ENCODE measurements at places on chromosomes 11 and 22. TPM values are rescaled to one million over a fixed set of nuclear protein-coding genes. Genes with fewer than 3 reads are reported as not detected.

DNA sequence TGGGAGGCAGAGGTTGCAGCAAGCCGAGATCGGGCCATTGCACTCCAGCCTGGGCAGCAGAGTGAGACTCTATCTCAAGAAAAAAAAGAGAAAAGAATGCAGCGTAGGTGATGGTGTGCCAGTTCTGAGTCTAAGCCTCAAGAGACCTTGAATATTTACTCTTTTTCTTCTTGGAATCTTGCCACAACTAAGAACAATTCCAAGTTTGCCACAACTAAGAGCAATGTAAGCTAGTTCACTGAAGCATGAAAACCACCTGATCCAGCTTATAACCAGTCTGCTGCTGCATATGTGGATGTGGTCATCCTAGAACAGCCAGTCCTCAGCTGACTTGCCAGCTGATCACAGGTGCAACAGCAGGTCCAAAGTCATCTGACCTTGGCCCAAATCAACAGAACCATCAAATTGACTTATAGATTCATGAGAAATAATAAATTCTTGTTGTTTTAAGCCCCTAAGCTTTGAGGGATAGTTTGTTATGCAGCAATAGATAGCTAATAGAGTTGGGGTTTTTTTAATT, 25.4 kb upstream of the SEZ6L start:
- no peaks in the 10 kb centered on the region for H3K27me3 ChIP-seq
- no peak overlapping the region for H3K4me3 ChIP-seq
- no peaks in the 10 kb centered on the region for H3K36me3 ChIP-seq
- H3K4me1 ChIP-seq = no peaks in the 10 kb centered on the region
- H3K27ac ChIP-seq = no peak overlapping the region
- DNase-seq = no peak

DNA sequence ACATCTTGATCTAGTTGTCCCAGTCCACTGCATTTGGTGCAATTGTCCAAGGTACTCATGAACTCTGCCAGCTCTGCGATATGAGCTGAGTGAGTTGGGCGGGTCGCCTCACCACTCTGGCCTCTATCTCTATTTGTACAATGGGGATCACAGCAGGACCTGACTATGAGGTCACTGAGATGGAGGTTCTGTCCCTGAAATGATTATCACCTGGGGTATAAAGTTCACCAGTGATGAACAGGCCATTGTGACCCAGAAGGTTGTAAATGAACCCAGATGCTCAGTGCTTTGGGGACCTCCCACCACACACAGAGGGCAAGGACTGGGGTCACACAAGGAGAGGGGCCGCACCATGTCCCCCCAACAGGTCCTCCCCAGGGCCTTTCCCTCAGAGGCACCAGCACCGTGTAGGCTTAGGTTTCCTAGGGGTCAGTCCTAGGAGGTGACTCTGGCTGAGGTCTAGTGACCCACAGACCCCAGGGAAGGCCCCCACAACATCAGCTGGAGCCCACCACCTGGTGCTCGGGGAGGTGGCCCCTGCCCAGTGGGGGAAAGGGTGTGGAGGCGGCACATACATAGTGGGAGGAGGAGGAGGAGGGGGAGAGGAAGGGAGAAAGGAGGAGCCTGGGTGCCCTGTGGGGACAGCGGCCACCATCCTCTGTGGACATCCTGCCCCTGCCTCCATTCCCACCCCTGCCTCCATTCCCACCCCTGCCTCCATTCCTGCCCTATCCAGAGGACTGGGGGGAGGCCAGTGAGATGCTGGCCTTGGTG, 25.0 kb upstream of the IGLL1 start:
- H3K36me3 ChIP-seq = no peaks in the 10 kb centered on the region
- no peak overlapping the region for H3K27ac ChIP-seq
- no peak overlapping the region for H3K4me3 ChIP-seq
- H3K27me3 ChIP-seq = no peaks in the 10 kb centered on the region
- no peaks in the 10 kb centered on the region for H3K4me1 ChIP-seq

DNA sequence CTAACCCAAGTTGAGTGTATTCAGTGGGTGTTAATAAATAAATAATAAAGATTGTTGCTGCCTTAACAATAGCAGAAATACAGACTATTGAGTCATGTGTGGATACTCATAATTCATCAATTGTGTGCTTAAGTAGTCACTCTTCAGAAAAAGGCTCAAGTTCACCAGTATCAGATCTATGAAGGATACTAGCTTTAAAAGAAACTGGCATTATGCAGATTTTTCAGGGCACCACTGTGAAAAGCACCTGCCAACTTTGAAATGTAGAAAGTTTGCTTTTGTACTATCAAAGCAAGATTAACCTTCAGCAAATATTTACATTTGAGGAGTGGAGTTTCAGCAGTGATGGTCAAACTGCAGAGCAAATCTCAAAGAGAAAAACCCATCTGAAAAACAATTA, 20.1 kb upstream of the SYTL2 start:
- DNase-seq = no peak
- H3K27ac ChIP-seq = peak overlapping the region; percentile 95
- H3K4me3 ChIP-seq = no peak overlapping the region
- H3K4me1 ChIP-seq = peaks cover 45% of the 10 kb centered on the region

GRCh38 chr11:113475160-113475761, at the start of gene DRD2:
Gene DRD2, minus strand, starts transcription at chr11:113475398. Its CDS starts 50,747 bp downstream, at chr11:113424651.
- no peaks in the 10 kb centered on the region for H3K36me3 ChIP-seq
- DNase-seq = no peak
- peak within 1 kb of the TSS; percentile 44 for H3K4me3 ChIP-seq
- H3K27ac ChIP-seq = no peak within 1 kb of the TSS
- peaks cover 33% of the 10 kb centered on the region for H3K27me3 ChIP-seq

GLB1L2 gene
- 10.4 TPM for total RNA-seq

DNA sequence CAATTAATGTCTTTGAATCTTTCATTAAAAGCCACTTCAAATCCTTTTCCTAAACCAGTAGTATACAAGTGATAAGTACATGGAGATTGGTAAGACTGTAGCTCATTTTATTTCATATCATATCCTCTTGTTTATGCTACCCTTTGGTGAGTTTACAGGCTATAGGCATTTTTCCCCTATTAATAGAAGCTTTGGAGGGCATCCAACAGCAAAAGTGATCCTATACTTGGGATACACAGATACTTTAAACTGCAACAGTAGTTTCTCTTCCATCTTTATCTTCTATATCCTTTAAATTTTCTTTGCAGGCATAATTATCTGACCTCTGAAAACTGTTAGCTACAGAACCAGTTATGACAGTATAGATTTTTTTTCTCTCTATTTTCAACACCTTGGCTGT, 114.5 kb upstream of the SPON1 start:
- no peak overlapping the region for H3K27ac ChIP-seq
- H3K36me3 ChIP-seq = no peaks in the 10 kb centered on the region
- H3K4me1 ChIP-seq = no peaks in the 10 kb centered on the region
- no peak overlapping the region for H3K4me3 ChIP-seq
- DNase-seq = no peak

Data from Panc1 (cell line).